ENCODE measurements at places on chromosomes 6 and 20. TPM values are rescaled to one million over a fixed set of nuclear protein-coding genes. Genes with fewer than 3 reads are reported as not detected.

Gene GNMT
- total RNA-seq: 0.77 TPM

Gene FKBP1C
- total RNA-seq: 0.09 TPM

Gene EYS
- not detected for total RNA-seq

Gene DAAM2
- total RNA-seq: 4.7 TPM

Gene KIF25
- not detected for total RNA-seq

Gene ARFGEF3
- total RNA-seq: under 0.01 TPM

Gene CALHM4
- total RNA-seq: not detected

Gene WFDC5
- total RNA-seq: not detected

Gene HUS1B
- 0.43 TPM for total RNA-seq

Gene PTCRA
- total RNA-seq: not detected

Gene DLK2
- 0.63 TPM for total RNA-seq

Gene INSM1
- total RNA-seq: not detected

Gene EYA2
- 2.4 TPM for total RNA-seq

Gene MYLK4
- 0.52 TPM for total RNA-seq

Gene TNXB
- 10.6 TPM for total RNA-seq

Gene RHAG
- total RNA-seq: not detected

Gene KCNQ5
- total RNA-seq: 0.34 TPM

Gene NFS1
- 18.9 TPM for total RNA-seq

Gene ITPA
- 11.2 TPM for total RNA-seq

Gene MACROD2
- total RNA-seq: 0.63 TPM

Gene TTPAL
- total RNA-seq: 5.5 TPM

Gene CFB
- 56.8 TPM for total RNA-seq

Gene SASH1
- 65.3 TPM for total RNA-seq

Gene ZHX3
- total RNA-seq: 12.8 TPM

Gene BNIP5
- total RNA-seq: under 0.01 TPM

Gene DNAH8
- total RNA-seq: under 0.01 TPM

Gene TMEM200A
- 31.3 TPM for total RNA-seq

Gene OOEP
- not detected for total RNA-seq

Gene IL17A
- not detected for total RNA-seq

Gene GHRH
- not detected for total RNA-seq

Gene IMPG1
- total RNA-seq: not detected

Gene MUC22
- total RNA-seq: not detected

Gene CCHCR1
- total RNA-seq: 23.5 TPM

Gene SYCP2L
- total RNA-seq: not detected

Gene AFDN
- 23.0 TPM for total RNA-seq

Gene MAFB
- total RNA-seq: 0.32 TPM

Gene MEP1A
- not detected for total RNA-seq

Gene NKAIN4
- not detected for total RNA-seq

Gene BPIFB4
- total RNA-seq: not detected

Gene COL9A3
- 1.1 TPM for total RNA-seq

Gene LY6G6D
- total RNA-seq: not detected

Gene MEI4
- not detected for total RNA-seq

Data from bronchial smooth muscle cell (primary cell).